Muscle of arm (tissue), 14 donors: ENCODE measurements at places on chromosomes 7 and 10. TPM values are rescaled to one million over a fixed set of nuclear protein-coding genes. Genes with fewer than 3 reads are reported as not detected.

DNA sequence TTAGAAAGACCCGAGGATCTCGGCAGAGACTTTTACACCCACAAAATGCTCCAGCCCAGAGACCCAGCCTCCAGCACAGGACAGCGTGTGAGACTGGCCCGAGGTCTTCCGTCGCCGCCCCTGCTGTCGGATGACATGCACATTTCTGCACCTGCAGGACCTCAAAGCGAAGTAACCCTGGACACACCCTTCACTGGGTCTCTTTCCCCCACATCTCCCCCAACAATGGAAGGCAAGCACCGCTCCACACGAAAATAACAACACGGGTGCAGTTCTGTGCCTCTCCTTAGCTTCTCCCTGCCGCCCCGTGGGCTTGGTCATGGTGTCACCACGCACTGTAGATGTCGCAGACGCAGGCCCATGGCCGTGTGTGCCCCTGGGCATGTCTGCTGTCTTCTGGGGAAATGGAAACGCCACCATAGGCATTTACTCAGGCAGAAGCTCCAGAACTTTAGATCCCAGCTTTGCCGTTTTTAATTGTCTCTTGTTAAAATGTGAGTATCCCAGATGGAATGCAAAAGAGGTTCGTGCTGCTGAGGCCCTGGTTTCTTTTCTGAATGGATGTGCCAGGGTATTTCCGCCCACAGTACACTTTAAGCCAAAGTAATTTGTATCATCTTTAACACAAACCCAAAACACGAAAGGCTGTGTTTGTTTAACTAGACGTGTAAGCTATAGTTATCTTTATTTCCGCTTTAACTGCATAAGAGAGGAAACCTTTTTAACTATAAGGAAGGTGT is 237.9 kb downstream of the MGMT start:
- DNase-seq, result no peak

DNA sequence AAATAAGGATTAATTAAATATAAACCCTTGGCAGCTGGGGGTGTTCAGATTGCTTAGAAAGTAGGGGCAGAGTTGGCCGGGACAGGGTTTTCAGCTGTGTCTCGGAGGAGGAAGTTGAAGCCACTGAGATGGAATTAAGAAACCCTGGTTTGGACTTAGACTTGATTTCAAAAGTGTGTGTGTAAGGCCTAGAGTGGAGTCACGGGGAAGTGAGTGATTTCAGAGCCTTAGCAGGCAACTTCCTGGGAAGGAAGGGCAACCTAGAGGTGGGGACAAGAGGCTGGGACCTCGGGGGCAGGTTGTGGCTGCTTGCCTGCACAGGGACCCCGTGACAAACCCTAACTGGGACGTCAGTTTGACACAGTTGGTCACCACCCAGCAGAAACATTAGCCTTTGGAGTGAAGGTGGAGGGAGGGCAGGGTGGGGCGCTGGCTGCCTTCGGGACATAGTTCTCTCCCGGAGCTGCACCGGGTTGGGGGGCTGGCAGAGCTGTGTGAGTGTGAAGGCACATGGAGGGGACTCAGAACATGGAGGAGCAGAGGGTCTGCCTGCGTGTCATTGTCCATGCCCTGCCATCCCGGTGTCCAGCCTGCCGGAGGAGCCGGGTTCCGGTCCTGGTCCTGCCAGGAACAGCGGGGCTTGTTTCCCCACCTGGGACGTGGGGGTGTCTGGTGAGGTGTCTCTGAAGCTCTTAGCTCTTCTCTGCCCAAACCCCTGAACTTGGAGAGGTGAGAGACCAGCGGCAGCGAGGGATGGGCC is 1.8 kb downstream of the BRI3 start:
- DNase-seq, result peak; percentile 17

DNA sequence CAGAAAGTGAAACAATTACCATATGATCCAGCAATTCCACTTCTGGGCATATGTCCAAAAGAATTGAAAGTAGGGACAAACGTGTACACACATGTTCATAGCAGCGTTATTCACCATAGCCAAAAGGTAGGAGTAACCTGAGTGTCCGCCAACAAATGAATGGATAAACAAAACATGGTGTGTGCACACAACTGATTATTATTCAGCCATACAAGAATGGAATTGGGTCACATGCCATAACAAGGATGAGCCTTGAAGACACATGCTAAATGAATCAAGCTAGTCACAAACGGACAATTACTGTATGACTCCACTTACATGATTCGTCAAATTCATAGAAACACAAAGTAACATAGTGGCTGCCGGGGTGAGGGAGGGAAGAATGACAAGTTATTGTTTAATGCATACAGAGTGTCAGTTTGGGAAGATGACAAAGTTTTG is 4.1 kb upstream of the OIT3 start:
- DNase-seq, result peak; percentile 46

DNA sequence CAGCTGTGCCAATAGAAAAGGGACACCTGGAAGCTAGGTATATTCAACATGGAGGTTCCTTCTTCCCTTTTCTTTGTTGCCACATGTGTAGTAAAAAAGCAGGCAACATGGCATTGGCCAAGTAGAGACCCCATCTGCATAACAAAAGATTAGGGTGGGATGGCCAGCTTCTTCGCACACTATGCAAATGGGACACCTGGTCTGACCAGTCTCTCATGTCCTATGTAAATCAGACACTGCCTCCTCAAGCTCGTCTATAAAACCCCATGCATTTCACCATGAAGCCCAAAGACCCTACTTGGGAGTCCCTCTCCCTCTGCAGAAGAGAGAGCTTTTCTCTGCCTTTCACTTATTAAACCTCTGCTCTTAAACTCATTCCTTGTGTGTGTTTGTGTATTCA is 53.9 kb downstream of the MYL10 start:
- DNase-seq, result no peak

Gene SEMA3D
- 29.7 TPM for polyA plus RNA-seq

Gene NEUROG3
- polyA plus RNA-seq, result not detected
